Fibroblast of mammary gland (primary cell): ENCODE measurements at places on chromosomes 5 and 9.
A peak's percentile ranks its signal among the peaks of the same experiment; 100 is the strongest.

DNA sequence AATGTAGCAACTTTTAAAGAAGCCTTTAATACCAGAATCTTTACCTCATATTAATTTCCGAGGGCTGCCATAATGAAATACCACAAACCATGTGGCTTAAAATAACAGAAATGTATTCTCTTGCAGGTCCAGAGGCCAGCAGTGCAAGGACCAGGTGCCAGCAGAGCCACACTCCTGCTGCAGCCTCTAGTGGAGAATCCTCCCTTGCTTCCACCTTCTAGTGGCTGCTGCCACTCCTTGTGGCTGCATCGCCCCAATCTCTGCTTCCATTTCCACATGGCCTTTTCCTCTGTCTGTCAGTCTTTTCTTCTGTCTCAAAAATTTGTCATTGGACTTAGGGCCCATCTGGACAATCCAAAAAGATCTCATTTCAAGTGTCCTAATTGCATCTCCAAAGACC lies 401.5 kb downstream of the EFNA5 start:
- no peak for DNase-seq

- DNase-seq: peak; percentile 59
These were observed 13.8 kb downstream of the ANKRD33B start for GRCh38 chr5:10577371-10578292.

DNA sequence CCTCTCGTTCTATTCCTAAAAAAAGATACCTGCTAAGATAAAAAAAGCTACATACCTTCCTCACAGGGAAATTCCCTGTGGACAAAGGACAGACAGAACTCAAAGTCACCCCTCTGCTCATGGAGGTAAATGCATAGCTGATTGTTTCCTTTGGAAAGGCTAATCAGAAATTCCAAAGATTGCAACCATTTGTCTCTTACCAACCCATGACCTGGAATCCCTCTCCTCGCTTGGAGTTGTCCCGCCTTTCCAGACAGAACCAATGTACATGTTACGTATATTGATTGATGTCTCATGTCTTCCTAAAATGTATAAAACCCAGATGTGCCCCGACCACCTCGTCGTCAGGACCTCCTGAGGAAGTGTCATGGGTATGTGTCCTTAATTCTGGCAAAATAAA lies 49.2 kb upstream of the LIFR start:
- DNase-seq: no peak

- DNase-seq: no peak
These were observed 1077.7 kb upstream of the SEMA6A start for GRCh38 chr5:117652036-117652957.

GRCh38 chr9:105333811-105334210 lies 89.4 kb downstream of the SLC44A1 start:
- peak; percentile 76 for DNase-seq

- peak; percentile 64 for DNase-seq
These were observed 82.2 kb upstream of the TLE1 start for GRCh38 chr9:81771571-81771970.

DNA sequence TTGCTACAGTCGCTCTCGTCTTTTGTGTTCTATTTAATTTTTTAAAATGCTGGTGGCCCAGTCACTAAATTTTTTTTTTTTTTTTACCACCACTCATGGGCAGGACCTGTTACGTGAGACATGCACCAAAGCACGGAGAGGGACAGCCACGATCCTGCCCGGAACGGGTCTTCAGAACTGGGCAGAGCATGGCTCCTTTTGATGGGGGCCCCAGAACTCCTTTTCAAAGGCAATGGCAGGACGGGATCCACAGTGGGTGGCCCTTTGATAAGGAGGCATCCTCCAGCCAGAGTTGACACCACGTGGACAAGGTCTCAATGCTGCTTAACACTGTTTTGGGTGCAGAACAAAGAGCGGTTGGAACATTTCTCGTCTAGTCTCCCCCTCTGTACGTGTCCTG lies 50.0 kb downstream of the TENT4A start:
- DNase-seq: no peak

GRCh38 chr5:72482046-72482445 lies 25.2 kb downstream of the ZNF366 start:
- no peak for DNase-seq

DNA sequence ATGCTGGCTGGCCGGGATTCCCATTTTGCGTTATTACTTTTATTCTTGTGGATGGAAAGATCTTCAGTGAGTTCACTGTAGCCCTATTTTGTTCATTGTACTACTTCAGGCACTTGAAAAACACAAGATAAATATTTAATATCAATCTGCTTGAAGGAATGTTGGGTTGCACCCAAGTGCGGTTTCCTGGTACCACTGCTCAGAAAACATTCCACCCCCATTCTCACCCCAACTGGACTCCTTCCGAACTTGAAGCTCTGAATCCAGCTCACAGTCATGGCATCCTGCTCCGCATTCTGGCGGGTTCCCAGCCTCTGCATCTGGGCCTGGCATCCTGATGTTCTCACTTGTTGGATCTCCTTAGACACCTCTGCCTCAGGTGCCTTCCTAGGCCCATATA lies 103.2 kb downstream of the CFAP90 start:
- no peak for DNase-seq

DNA sequence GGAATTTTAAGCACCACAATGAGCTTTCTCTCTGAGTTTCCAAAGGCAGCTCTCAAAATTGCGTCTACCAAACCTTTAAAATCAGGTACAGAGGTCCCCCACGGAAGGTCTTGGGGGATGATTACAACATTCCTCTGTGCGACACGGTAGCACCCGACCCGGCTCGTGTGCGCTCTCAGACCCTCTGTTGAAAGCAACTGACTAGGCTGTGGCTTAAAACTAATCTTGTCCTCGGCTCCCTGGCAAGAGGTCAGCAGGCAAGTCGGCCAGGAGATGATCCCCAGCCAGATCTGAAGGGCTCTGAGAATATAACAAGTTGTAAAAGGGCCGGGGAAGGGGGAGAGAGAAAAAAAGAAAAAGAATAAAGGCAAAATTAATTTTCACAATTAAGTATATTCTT lies 92.6 kb upstream of the LMX1B start:
- no peak for DNase-seq

DNA sequence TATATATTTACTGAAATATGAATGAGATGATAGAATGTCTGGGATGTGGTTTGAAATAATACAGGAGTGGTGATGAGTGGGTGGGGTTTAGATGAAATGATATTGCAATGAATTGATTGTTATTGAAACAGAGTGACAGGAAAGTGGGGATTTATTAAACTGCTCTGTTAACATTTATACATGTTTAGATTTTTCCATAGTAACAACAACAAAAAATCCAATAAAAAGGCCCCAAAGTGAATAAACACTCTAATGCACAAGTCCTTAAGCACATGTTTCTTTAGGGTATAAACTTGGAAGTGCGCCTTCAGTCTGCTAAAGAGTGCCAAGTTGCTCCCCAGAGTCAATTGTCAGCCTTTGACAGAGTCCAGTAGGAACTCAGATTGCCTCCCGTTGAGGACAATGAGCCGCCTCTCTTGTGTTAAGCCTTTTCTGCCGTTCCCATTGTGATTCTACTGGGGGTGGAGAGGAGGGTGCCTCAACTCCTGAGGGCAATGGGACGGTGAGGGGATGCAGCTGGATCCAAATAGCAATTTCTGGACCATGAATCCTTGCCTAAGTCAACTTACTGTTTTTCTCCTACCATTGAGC lies 112.3 kb downstream of the SLC28A3 start:
- no peak for DNase-seq

GRCh38 chr9:129981180-129981907 lies 61.6 kb downstream of the FNBP1 start:
- DNase-seq: no peak

- DNase-seq: peak; percentile 59
These were observed 50.9 kb downstream of the AP3B1 start for GRCh38 chr5:78243639-78244038.

DNA sequence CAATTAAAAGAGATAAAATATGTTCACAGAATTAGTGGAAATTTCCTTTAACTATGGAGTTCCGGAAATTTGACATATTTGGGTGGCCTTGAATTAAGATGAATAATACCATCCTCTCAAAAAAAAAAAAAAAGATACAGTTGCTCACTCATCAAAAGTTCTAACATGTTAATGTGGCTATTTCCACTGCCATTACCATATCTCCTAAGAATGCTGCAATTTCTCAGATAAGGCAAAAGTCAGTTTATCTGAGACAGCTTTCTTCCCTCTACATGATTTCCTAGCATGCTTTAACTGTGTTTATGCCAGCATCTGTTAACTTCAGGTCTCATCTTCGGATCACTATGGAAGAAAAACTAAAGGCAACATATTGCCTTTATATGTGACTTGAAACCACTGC lies 2.6 kb downstream of the FASTKD3 start:
- no peak for DNase-seq

DNA sequence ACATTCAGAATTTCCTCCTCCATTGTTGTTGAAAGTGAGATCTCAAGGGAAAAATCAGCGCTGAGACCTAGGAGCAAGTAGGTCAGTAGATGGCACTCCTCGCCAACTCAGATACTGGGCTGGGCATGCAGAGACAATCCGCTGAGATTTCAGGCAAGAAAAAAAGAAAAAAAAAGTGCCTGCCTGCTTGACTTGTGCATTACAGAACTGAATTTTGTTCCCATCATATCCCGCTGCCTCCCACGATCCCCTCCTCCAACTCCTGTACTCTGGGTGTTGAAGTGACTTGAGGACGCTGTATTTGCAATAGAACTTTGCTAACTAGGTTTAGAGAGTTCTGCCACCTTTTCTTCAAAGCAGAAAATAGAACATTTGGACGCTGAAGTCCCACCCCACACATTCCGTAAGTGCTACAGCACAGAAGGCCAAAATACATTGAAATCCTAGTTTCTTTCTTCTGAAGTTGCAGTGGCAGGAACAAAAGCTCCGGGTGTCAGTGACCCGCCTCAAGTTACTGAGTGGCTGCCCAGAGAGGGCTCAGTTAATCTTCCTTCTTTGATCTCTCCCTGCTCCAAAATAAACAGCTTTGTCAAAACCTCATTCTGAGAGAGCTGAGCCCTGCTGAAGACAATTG lies 265.8 kb downstream of the MLLT3 start:
- peak; percentile 86 for DNase-seq

DNA sequence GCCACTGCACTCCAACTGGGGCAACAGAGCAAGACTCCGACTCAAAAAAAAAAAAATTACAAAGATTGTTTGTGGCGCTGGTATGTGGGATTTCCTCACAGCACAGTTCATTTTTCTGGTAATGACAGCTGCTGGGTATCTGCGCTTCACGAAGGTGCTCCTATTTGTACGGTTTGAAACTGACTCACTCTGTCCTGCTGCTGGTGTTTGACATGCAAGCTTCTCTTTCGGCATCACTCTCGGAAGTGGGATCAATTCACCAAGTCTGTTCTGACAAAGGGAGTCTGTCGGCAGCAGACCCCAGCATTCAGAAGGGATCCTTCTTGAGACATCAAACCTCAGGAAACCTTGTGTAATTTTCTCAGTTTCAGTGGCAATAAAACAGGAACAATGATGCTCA lies 26.3 kb downstream of the MAML1 start:
- no peak for DNase-seq

GRCh38 chr9:14533867-14534640 lies 159.2 kb downstream of the ZDHHC21 start:
- DNase-seq: no peak

DNA sequence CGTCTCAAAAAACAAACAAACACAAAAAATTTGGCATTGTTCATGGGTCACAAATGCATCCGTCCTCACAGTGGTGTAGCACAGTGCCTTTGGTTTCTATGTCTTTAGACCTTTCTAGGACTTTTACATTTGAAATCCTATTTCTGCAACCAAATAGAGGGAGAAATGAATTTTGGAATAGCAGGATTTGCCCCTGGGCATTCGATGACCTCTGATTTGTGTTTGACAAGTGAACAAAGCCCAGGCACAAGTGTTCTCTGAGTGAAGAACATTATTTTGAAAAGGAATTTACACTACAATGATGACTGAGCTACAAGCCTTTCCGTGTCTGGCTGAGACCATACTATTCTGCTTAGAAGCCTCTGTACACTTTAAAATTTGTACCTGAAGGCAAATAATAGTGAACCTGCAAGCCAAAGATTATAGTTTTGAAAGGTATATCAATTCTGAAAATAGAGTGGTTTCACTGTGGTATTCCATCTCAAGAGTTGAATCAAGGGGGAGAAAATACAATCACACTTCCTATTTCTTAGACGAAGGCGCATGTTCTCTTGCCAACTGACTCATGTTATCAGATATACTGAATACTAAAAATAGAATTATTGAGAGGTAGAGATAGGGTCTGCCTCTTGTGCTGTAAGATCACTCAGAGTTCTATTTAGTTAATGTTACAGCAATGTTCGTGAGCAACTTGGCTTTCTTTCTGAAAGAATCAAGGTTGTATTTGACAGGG lies 297.6 kb downstream of the KDM4C start:
- DNase-seq: no peak

- peak; percentile 10 for DNase-seq
These were observed 70.2 kb downstream of the SEMA4D start for GRCh38 chr9:89427621-89428221.

GRCh38 chr5:34826347-34826746 lies 12.6 kb upstream of the TTC23L start:
- no peak for DNase-seq

DNA sequence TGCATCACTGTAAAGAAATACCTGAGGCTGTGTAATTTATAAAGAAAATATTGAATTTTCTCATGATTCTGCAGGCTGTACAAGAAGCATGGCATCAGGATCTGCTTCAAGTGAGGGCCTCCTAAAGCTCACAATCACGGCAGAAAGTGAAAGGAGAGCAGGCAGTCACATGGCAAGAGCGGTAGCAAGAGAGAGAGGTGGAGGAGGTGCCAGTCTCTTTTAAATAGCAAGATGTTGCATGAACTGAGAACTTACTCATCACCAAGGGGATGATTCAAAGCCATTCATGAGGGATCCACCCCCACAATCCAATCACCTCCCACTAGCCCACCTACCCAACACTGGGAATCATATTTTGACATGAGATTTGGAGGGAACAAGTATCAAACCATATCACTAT lies 184.5 kb upstream of the PAPPA start:
- DNase-seq: peak; percentile 23

GRCh38 chr9:32581512-32582143 lies 8.7 kb upstream of the NDUFB6 start:
- peak; percentile 76 for DNase-seq

DNA sequence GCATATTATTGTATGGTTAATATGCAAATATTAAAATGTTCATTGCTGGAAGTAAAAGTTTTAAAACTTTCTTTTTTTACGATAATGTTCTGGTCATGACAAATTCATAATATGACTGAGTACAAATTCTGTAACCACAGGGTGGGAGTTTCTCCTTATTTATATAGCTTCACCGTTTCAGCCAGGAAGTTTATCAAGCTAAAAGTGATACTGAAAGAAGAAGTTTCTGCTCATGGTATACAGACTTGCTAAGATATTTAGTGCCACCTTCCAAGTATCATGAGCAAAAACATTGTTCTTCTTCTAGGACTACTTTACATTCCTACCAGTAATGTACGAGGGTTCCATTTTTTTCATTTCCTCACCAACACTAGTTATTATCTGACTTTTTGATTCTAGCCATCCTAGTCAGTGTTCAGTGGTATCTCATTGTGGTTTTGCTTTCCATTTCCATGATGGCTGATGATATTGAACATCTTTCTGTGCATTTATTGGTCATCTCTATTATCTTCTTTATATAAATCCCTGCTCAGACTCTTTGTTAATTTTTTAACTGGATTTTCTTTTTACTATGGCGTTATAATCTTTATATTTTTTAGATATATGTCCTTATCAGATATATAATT lies 94.2 kb upstream of the PRRC1 start:
- no peak for DNase-seq
